Aorta (tissue), 5 donors: ENCODE measurements at places on chromosomes 12 and 14. TPM values are rescaled to one million over a fixed set of nuclear protein-coding genes. Genes with fewer than 3 reads are reported as not detected.

The PRICKLE1 gene
- 34.9 TPM for total RNA-seq

GRCh38 chr12:92389466-92389865, 243.8 kb upstream of the BTG1 start:
- no peaks in the 10 kb centered on the region for H3K27me3 ChIP-seq
- H3K4me1 ChIP-seq = no peaks in the 10 kb centered on the region
- no peak for DNase-seq

- H3K4me1 ChIP-seq = peaks cover 2% of the 10 kb centered on the region
- H3K36me3 ChIP-seq = peaks cover 9% of the 10 kb centered on the region
- DNase-seq = no peak
- no peak overlapping the region for H3K4me3 ChIP-seq
- H3K27ac ChIP-seq = no peak overlapping the region
These were observed 4.0 kb downstream of the ATG101 start for GRCh38 chr12:52073531-52074381.

- H3K27ac ChIP-seq = no peak overlapping the region
- H3K36me3 ChIP-seq = no peaks in the 10 kb centered on the region
- DNase-seq = no peak
- no peaks in the 10 kb centered on the region for H3K4me1 ChIP-seq
- H3K27me3 ChIP-seq = no peaks in the 10 kb centered on the region
- H3K4me3 ChIP-seq = no peak overlapping the region
These were observed 57.2 kb upstream of the DLK1 start for GRCh38 chr14:100669468-100669867.
